Uterus (tissue), 4 donors: ENCODE measurements at places on chromosomes 1 and 21.
A peak's percentile ranks its signal among the peaks of the same experiment; 100 is the strongest.

GRCh38 chr1:205600085-205600484 lies 31.7 kb downstream of the ELK4 start:
- no peak for DNase-seq

- DNase-seq: no peak
Measured at GRCh38 chr21:14526836-14527695, 19.0 kb downstream of the SAMSN1 start.

DNA sequence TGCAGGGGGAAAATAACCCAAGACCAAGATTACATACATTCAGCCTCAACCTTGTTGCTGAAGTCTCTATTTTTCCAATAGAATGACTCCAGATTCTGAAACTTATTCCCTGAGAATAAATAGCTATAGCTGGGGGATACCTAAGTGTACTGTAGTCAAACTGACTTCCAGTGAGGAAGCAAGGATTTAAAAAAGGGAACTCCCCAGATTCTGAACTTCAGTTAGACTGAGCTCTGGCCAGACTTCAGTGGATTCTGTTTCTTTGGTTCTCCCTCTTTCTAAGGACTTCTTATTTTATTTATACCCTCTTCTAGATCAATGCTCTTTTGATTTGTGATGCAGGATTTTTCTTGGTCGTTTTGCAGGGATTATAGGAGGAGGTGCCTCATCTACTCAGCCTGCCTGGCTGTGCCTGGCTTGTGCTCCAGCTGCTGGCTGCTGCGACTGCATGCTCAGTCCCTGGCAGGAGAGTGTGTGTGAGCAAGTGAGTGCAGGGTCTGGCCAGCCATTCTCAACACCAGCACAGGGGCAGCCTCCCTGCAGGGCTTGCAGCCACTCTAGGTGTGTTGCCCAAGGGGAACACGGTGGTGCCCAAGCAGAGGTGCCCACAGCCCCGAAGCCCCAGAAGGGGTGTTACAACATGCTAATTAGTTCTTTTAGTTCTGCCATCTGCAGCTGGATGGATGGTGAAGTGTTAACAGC lies 43.0 kb downstream of the SPATA17 start:
- DNase-seq: no peak

- DNase-seq: peak; percentile 55
Measured at GRCh38 chr1:145985502-145986439, 10.6 kb downstream of the TXNIP start.
